NCI-H226 (cell line): ENCODE measurements at places on chromosomes 16 and 17.

DNA sequence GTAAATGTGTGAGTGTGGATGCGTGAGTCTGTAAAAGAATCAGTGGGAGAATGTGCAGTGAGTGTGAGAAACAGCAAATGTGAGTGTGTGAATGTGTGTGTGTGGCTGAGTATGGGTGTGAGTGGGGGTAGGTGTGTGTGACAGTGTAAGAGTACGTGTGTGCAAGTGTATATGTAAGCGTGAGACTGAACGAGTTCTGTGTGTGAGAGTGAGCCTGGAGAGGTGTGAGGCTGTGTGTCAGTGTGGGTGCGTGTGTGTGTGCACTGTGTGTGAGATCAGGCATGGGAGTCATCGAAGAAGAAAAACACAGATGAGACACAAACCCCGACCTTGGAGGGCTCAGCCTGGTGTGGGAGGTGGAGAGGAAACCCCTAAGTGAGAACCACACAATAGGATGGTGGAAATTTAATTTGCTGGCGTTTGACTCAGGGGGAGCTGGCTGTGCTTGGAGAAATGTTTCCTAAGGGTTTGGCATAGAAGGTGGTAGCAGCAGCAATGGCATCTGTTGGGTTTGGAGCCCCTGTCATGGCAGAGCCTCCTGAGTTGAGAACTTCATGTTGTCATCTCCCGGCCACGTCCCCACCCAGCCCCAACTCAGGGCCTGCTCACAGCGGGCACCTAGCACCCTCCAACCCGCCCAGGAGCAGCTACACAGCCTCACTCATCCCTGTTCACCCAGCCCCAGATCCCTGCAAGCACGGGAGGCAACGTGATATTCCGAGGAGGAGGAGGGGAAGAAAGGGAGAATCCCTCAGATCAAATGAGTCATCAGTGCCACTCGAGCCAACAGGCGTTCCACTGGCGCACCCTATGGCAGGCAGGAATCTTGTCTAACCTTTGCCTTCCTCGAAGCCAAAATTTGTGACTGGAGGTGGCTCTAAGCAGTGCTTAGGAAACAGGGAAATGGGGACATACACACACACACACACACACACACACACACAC is 14.3 kb upstream of the NUBP1 start:
- peak; percentile 71 for DNase-seq

DNA sequence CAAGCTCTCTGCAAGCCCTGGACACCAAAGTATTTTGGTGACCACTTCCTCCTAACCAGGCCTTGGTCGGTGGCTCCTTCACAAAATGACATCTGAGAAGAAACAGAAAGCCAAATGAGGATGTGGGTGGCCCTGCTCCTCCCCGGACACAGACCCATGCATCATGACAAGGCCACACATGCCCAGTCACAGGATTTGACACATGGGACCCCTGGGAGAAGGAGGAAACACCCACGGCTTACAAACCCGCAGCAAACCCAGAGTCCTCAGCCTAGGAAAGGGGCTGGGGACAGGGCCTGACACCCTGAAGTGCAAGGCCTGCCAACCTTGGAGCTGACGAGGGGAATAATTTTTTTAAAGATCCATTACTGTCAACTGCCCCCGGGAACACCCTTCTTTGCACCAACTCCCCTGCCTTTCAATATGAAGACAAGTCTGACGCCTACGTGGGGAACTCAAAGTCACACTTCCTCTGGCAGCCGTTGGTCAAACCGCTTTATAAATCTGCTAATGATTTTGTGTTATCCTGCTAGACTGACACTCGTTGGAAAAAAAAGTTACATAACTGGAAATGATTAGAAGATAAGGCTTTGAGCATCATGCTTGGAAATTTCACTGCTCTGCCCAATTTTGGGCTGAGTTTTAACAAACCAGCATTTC is 41.3 kb downstream of the GAS7 start:
- DNase-seq, result no peak

DNA sequence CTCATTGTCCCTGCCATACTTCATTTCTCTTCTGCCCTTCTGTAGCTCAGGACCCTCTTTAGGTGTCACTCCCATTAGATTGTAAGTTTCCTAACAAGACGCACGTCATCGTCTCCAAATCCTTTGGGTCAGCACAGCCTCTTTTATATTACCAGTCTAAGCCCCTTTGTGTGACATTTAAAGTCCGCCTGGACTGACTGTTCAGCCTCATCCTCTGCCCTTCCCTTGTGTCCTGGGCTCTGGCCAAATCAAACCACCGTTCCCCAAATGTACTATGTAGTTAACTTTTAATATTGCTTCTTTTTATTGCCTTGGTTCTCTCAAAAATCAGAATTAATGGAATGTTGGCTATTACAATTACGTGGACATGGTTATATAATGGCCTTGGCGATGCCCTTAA is 38.2 kb downstream of the PITPNC1 start:
- no peak for DNase-seq

- DNase-seq, result no peak
Observed at GRCh38 chr16:23174622-23175021, 7.9 kb upstream of the SCNN1G start.

DNA sequence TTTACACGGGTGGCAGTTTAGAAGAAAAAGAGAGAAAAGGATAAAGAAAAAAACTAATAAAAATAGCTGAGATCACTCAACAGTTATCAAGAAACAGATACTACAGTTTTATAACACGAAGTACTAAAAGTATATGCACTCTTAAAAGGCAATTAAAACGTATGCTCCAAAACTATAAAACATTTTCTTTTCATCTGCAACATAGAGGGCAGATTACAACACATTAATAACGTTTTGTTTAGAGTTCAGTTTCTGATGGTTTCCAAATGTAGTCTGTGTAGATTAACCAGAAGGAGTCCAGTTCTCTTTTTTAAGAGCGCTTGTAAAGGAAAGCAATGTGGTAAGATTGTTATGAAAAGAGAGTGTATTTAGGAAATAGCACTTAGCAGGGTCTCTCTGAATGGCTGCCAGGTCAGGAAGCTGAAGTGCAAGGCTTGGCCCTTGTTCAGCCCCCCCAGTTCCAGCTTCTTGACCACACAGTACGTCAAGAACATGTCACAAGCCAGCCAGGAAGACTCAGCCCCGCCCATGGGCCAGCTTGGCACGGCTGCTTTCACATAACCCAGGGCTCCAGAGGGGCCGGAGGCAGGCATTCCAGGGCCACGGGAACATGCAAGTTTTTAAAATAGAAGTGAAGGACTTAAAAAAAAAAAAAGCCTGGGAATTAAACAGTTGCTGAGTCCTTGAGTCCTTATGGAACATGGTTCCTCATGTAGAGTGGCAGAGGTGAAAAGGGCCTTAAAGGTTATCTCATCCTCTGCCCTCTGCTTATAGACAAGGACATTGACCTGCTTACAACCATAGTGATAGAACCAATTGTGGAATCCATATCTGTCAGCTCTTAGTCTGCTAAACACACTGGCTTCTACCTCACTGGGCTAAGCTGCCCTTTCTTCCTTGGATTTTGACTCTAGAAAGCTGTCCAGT is 147.4 kb upstream of the TBX2 start:
- no peak for DNase-seq

- peak; percentile 45 for DNase-seq
Observed at GRCh38 chr17:58120195-58120822, 27.9 kb upstream of the OR4D1 start.

DNA sequence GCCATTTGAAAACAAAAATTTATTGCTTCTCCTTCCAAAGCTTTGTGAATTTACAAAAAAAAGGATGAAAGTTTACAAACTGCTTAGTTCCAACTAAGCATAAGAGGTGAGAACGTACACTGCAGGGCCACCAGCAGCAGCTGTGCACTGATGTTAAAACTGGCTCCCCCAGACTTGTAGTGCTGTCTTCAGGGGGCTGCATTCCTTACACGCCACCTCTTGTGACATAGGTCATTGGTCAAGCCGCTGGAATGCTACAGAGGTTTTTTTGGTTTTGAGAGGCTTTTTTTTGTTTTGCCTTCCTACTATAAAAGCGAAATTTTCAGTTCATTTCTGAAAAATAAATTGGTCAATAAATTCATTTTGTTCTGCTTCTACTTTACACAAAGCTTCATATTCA is 6.9 kb downstream of the IFT20 start:
- DNase-seq, result no peak
